ENCODE measurements at places on chromosomes 12 and 14. TPM values are rescaled to one million over a fixed set of nuclear protein-coding genes. Genes with fewer than 3 reads are reported as not detected.
A peak's percentile ranks its signal among the peaks of the same experiment; 100 is the strongest.

GRCh38 chr14:100653409-100653808 lies 66.2 kb upstream of the BEGAIN start:
- no peak for DNase-seq

DNA sequence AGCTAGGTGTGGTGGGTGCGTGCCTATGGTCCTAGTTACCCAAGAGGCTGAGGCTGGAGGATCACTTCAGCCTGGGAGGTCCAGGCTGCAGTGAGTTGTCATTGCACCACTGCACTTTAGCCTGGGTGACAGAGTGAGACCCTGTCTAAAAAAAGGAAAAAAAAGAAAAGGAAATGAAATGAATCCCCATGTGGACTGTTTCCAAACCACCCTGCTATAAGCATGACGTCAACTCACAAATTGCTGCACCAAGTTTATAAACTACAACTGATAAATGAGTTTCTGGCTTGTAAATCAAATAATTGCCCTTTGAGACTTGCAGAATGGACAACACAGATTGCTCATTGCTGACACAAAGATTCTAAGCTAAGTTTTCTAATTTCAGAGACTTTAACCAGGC lies 51.0 kb upstream of the STK38L start:
- peak; percentile 91 for DNase-seq

- no peak for DNase-seq
Observed at GRCh38 chr12:102349079-102349478, 131.3 kb downstream of the IGF1 start.

DNA sequence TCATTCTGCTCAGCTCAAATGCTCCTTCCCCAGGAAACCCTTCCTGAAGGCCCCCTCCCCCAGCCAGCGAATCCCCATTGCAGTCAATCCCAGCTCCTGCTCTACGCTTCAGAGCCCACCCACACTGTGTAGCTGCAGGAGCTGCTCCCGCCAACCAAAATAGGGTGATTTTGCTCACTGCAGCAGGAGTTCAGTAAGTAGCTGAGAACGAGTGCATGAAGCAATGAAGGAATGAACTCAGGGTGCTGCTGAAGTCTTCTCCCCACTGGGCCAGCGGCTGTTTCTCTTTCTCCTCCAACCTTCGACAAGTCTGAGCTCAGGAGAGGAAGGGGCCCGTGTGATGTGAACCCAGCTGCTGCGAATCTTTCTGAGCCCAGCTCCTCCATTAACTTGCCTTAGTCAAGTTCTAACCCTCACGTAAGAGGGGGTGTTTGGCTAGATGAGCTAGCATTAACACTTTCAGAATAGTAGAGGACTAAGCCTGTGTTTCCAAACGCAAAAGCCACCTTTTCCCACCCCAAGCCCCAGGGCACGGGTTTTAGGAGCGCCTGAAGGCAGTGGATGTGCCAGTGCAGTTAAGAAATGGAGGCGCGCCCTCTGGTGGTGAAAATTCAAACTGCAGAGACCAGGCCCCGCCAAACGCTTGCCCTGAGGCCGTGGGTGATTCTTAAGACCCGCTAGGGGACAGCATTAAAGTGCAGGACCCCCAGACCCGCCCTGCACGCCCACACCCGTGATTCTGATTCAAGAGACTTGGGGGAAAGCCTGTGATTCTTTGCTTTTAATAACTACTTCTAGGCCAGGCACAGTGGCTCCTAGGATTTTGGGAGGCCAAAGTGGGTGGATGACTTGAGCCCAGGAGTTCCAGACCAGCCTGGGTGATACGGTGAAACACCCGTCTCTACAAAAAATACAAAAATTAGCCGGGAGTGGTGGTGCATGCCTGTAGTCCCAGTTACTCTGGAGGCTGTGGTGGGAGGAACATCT lies 11.9 kb upstream of the SERPINA4 start:
- DNase-seq = peak; percentile 39

DNA sequence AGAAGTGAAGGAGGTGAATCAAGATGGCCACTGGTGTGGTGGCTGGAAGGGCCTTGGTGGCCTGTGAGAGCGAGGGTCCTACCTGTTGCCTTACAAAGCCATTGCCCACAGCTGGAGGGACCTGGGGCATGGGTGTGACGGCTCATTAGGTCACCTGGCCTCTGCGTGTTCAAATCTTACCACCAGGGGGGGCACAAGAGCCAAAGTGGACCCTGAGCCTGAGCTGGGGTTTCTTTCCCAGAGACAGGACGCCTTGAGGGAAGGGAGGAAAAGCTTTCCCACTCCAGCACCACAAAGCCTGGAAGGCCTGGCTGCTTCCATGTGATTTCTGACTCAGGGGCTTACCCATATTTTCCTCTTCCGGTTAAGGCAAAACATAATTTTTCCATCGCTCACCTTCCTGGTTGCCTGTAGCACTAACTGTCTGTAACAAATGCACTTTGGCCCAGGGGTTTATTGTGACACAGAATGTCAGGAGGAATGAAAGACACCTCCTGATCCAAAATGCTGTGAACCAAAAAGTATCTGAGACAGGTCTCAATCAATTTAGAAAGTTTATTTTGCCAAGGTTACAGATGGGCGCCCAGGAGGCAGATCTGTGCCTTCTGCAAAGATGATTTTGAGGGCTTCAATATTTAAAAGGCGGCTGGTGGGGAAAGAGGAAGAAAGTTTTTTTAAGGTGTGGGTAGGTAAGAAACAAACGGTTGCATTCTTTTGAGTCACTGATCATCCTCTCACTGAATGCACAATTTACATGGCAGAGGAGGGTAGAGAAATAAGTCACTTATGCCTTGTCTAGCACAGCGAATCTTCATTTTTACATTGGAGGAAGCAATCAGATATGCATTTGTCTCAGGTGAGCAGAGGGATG lies 4.3 kb upstream of the CD9 start:
- peak; percentile 89 for DNase-seq

DNA sequence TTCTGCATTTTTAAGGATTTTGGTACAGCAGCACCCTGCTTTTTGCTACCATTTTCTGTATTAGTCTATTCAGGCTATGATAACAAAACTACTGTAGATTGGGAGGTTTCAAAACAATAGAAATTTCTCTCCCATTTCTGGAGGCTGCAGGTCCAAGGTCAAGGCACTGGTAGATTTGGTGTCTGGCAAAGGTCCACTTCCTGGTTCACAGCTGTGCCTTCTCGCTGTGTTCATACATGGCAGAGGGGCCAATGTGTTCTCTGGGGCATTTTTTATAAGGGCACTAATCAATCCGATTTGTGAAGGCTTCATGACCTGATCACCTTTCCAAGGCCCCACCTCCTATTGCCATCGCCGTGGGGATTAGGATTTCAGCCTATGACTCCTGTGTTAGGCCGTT lies 268.1 kb upstream of the RTL1 start:
- DNase-seq = no peak

GRCh38 chr12:14849661-14850060 lies 6.3 kb upstream of the ART4 start:
- DNase-seq = no peak

DNA sequence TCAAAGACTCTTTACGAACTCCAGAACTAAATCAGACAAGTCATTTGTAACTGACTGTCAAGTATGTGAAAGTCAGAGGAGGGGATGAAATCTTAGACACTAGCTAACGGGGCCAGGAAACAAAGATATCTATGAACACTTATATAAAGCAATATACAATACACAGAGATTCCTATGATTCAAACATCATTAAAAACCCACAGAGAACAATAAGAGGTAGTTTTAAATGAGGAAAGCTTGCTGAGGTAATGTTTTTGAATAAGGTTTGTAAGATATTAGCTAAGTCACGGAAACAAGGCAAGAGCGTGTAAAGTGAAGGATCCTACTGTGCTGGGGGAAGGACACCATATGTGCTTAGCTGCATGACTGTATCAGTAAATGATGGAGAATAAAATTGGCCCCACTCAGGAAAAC lies 36.7 kb downstream of the SAV1 start:
- no peak for DNase-seq

DNA sequence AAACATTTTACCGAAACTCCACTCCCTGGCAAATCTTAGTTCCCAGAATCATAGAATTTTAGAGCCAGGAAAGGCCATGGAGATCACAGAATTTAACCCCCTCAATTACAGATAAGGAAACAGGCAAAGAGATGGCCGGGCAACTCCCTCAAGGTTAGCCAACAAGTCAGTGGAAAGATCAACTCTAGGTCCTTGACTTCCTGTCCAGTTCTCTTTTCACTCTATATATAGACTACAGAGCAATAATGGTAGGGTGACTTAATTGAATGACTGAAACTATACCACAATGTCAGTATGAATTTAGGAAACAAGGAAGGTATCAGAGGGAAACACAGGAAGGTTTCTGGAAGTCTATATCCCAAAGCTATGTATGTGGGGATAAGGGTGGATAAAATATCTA lies 11.6 kb downstream of the OXA1L start:
- no peak for DNase-seq

DNA sequence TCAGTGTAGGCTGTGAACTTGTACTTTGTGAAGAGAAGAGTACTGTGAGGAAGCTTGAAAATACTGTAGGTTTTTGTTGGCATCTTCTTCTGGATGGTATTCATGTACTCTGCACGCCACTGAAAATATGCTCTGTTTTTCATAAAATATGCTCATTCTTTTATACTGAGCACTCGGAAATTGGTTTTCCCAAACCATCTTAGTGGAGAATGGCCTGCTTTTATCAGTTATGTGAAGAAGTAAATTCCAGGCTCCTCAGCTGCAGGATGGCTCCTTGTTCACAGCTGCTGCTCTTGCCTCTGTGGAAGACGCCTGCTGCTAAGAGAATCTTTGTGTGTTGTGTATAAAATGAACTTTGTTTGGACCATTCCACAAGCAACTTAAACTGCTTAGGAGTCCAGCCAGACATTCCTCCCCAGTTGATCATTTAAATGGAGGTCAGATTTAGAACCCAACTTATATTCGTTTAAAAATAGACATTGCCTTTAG lies 443.5 kb upstream of the RGS6 start:
- peak; percentile 61 for DNase-seq

GRCh38 chr12:45730084-45730347 lies 510 bp downstream of the ARID2 start:
- DNase-seq = no peak

DNA sequence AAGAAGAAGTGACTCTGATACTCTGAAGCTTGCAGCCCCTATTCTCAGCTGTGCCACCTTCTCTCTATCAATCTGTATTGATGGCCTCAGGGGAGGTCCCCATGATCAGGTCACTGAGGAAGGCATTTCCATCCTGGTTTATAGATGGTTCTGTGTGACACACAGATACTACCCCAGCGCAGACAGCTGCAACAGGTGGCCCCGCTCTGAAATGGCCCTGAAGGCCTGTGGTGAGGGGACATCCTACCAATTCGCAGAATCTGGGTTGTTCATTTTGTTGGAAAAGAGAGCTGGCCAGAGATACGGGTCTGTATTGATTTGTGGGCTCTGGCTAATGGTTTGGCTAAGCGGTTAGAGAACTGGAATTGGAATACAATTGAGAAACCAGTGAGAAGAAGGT lies 21.7 kb downstream of the DLK1 start:
- no peak for DNase-seq

GRCh38 chr12:92363295-92364146 lies 217.9 kb upstream of the BTG1 start:
- DNase-seq = peak; percentile 25

GRCh38 chr12:14495326-14495725 lies 72.4 kb downstream of the PLBD1 start:
- no peak for DNase-seq

- no peak for DNase-seq
Observed at GRCh38 chr14:26338231-26338630, 259.6 kb downstream of the NOVA1 start.

Gene SLC8A3
- 0.42 TPM for polyA plus RNA-seq

Gene BCL2L2
- 53.8 TPM for polyA plus RNA-seq

Gene PMCH
- polyA plus RNA-seq = 0.18 TPM

Gene MYH6
- 0.03 TPM for polyA plus RNA-seq

Gene MLXIP
- 51.8 TPM for polyA plus RNA-seq

Gene FAM181A
- polyA plus RNA-seq = not detected

Data from large intestine (tissue), 12 donors.